ENCODE measurements at places on chromosomes 3 and 15. TPM values are rescaled to one million over a fixed set of nuclear protein-coding genes. Genes with fewer than 3 reads are reported as not detected.

GRCh38 chr3:107024551-107025026, 352.6 kb upstream of the CCDC54 start:
- no peak for ATAC-seq

- ATAC-seq = no peak
Measured at GRCh38 chr3:58528629-58529028, 8.4 kb downstream of the ACOX2 start.

The FBXW12 gene
- total RNA-seq = not detected

The ATP13A5 gene
- total RNA-seq = 0.12 TPM

GRCh38 chr15:73323956-73324355, 44.8 kb downstream of the HCN4 start:
- no peak for ATAC-seq

The GOLGA6B gene
- not detected for total RNA-seq

DNA sequence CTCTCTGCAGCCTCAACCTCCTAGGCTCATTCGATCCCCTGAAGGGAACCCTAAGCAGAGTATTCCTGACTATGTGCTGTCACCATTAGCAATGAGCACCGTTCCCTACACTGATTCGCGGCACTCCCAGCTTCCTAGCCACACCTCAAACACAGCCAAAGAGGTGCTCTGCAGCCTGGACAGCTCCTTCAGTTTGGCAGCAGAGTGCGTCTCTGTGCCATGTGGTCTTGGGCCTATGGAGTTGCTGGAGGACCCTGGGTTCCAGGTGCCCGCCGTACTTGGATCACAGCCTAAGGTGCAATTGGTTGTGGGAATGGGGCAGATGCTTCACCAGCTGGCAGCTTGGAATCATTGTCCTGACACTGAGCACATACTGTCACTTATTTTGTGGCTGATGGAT, 17.3 kb upstream of the IL12A start:
- ATAC-seq = no peak
